ENCODE measurements at places on chromosomes 4 and X.
A peak's percentile ranks its signal among the peaks of the same experiment; 100 is the strongest.

GRCh38 chr4:154838694-154839093 lies 57.6 kb downstream of the RBM46 start:
- DNase-seq: no peak

DNA sequence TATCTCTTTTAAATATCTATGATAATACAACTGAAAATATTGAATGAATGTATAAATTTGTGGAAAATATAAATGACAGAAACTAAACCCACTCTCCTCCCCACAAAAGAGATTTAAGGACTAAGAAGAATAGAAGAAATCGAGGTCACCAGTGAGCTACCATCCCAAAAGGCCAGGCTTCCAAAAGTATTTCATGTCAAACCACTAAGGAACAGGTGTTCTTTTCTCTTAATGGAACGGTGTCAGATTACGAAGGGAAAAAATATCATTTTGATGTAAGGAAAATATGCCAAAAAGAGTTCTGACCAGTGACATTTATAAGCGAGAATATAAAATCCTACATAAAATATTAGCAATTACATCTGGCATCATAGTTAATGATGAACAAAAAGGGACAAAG lies 13.6 kb upstream of the TCEAL4 start:
- no peak for DNase-seq

- no peak for DNase-seq
These were observed 4.5 kb upstream of the SH3TC1 start for GRCh38 chr4:8194306-8195242.

DNA sequence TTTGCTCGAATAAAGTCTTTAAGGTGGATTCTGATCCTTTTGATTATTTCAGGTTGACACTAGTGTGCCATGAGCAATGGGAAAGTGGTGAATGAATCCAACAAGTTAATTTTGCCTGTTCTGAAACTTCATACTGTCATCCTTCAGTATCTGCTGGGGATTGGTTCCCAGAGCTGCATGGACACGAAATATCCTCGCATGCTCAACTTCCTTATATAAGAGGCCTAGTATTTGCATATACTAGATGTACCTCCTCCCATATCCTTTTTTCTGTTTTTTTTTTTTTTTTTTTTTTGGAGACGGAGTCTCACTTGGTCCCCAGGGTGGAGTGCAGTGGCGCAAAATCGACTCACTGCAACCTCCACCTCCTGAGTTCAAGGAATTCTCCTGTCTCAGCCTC lies 23.0 kb upstream of the PDS5A start:
- DNase-seq: peak; percentile 48

- DNase-seq: no peak
These were observed 59.4 kb upstream of the ARSJ start for GRCh38 chr4:114038762-114039387.

- no peak for DNase-seq
These were observed 101.5 kb upstream of the STX18 start for GRCh38 chr4:4643306-4643705.

DNA sequence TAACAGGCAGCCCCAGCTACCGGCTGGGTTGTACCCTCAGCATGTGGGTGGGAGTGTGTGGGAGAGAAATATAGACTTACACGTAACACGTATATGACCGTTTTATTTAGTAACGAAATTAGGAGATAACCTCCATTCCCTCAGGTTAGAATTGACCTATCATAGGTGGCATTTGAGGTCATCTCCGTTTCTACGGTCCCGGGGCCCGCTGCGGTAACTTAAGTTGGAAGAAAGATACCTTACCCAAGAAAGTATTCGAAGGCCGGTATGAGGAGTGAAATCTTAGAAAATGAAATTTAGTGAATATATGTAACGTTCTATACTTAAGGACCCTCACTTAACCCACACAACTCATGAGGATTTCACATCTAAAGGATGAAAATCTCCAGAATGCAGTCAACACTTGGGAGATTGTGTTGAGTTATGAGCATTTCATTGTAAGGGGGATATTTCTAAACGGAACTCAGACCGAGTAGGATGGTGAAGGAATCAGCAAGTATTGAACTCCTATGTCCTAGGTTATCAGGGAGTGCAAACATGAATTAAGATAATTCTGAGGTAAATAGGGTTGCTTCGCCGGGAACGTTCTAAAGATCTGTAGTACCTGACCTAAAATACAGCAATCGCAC lies 891 bp downstream of the CISD2 start:
- peak; percentile 39 for DNase-seq

- no peak for DNase-seq
These were observed 19.2 kb downstream of the SH3RF1 start for GRCh38 chr4:169251291-169252235.

- DNase-seq: no peak
These were observed 133.8 kb upstream of the NKX1-1 start for GRCh38 chr4:1539859-1540600.

- DNase-seq: no peak
These were observed 55.9 kb downstream of the MID1 start for GRCh38 chrX:10564484-10564883.

- no peak for DNase-seq
These were observed 20.0 kb downstream of the TMEM154 start for GRCh38 chr4:152659806-152660205.

GRCh38 chr4:142728233-142728632 lies 117.9 kb downstream of the INPP4B start:
- no peak for DNase-seq

GRCh38 chrX:150018931-150019361 lies 80.7 kb upstream of the EOLA2 start:
- peak; percentile 42 for DNase-seq

GRCh38 chr4:95379633-95380032 lies 169.1 kb downstream of the UNC5C start:
- no peak for DNase-seq

- no peak for DNase-seq
These were observed 25.6 kb upstream of the CRMP1 start for GRCh38 chr4:5918331-5918985.

DNA sequence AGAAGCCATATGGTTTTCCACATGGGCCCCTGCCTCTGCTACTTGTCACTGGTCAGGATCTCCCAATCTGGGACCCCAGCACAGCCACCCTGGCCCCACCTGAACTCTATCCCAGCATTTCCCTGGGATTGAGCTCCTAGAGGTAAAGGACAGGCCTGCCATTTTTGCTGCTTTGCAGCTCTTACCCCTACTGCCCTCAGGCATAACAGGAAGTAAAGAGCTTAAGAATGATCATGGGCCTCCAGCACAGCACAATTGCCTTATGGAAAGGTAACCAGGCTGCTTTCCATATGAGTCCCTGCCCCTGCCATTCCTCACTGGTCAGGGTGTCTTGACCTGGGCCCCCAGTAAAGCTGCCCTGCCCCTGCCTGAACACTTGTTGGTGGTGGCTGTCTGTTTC lies 254.9 kb upstream of the ZCCHC13 start:
- no peak for DNase-seq

DNA sequence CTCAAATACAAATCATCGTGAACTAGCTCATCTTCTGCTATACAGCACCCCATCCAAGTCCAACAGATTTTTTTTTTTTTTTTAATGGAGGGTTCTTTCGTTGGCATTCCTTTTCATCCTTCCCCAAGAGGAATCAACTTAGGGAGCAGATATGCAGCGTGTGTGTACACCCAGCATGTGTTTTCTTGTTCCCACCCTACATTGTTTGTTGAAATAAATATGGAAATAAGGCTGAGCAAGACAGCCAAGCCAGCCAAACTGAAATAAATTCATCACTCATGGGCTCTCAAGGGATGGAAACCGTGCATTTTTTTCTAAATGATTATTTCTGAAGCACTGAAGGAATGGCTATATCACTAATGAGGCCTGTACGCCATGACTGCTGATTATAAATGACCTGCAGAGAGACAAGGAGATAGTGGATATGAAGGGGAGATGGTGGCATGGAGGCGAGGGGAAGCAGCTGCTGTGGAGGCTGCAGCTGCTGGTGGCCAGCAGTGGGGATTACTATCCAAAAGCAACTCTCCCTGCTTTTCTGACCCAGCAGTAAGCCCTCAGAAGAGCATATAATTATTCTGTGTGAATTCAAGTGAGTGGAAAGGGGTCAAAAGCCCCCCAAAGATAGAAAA lies 173.9 kb downstream of the MGST2 start:
- no peak for DNase-seq

GRCh38 chr4:185713272-185713671 lies 98.7 kb downstream of the SORBS2 start:
- no peak for DNase-seq

- DNase-seq: no peak
These were observed 1.2 kb upstream of the TADA2B start for GRCh38 chr4:7041801-7042502.

DNA sequence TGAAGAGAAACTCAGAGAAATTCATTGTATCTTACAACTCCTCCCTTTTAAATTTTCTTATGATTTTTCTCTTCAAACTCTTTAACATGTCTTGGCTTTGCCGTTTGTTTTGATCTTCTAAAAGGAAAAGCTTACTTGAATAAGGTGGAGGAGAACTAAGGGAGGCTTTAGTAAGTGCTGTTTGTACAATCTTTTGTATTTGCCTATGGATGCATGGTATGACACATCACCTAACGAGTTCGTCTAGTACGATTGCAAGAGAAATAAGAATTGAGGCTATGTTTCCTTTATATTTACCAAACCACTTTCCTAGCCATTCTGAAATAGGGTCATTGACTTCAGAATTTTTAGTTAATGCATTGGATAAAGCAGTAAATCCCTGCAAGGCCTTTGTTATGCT lies 8.4 kb upstream of the BST1 start:
- no peak for DNase-seq

DNA sequence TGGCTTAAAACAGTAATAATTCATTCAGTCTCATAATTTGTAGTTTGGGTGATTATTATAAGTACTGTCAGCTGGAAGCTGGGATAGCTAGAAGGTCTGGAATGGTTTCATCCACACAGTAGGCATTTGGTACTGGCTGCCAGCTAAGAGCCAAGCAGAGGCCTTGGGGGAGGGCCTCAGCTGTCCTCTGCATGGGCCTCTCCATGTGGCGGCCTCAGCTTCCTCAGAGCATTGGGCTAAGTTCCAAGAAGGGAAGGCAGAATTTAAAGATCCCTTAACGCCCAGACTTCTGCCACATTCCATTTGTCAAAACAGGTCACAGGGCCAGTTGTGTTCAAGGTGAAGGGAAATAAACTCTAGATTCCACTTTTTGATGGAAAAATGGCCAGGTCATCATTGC lies 93.3 kb downstream of the NEUROG2 start:
- DNase-seq: no peak

DNA sequence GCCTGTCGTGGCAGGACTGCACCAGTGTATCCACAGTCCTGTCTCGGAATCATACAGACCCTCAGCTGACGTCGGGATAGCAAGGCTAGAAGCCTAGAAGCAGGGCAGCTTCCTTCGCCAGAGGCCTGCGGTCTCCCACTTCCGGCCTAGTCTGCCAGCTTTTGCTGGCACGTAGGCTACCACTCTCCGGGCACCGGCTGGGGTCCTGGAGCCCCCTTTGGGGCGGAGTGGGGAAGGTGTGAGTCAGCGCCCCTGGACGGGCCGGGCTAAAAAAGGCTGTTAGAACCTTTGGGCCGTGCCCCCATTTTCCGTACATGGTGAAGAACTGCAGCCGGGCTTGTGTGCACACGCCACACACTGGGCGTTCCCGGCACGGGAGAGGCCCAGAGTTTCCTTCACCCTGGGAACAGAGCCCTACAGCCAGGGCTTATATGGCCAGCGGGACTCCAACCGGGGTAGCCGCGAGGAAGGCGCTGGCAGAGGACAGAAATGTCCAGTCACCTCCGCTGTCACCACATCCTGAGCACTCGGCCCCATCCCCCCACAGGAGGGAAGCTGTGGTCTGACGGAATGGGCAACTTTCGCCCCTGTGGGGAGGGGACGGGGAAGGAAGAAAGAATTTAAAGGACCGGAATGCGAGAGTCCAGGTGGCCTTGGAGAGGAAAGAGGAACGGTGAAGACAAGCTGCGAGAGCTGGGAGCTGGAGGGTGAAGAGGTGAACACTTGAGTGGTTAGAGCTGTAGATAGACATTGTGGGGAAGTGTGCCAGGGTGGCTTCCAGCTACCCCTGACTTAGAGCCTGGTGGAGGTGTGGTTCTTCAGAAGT lies 4.6 kb downstream of the MAGIX start:
- peak; percentile 62 for DNase-seq

- no peak for DNase-seq
These were observed 100.2 kb upstream of the USP38 start for GRCh38 chr4:143084566-143084965.

DNA sequence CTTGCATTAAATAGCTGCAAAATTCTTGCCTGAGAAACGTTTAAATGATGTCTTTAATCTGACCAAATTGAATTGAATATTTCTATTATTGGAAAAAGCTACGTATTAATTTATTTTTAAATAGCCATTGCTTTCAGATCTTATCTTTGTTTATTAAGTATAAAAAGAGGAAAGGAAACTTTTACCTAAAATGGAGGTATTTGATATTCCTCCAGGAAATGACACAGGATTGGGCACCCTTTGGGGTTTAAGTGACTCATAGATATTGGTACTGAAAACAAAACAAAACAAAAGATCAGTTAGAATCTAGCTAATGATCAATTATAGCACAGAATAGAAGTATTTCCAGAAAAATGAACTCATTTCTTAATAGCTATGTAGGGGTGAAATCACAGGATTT lies 34.1 kb downstream of the PLS3 start:
- no peak for DNase-seq

- no peak for DNase-seq
These were observed 876.4 kb upstream of the SLIT2 start for GRCh38 chr4:19375136-19375804.

DNA sequence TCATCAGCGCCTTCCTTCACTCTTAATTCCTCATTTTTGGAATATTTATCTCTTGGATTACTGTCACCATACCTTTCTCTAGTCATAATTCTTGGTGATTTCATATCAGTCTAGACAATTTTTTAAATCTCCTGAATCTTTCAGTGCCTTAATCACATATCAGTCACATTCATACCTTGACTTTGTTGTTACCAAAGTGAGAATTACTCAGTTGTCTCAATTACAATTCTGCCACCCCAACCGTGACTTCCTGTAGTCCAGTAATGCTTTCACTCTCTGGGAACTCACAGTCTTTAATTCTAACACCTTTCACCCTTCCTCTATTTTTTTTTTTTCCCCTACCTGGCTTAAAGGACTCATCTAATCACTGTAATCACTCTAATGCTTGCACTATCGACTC lies 1275.3 kb upstream of the TENM3 start:
- DNase-seq: no peak

- DNase-seq: no peak
These were observed 296.2 kb upstream of the FAT1 start for GRCh38 chr4:187019896-187020295.

- no peak for DNase-seq
These were observed 3.3 kb downstream of the GASK1B start for GRCh38 chr4:158169506-158169905.

DNA sequence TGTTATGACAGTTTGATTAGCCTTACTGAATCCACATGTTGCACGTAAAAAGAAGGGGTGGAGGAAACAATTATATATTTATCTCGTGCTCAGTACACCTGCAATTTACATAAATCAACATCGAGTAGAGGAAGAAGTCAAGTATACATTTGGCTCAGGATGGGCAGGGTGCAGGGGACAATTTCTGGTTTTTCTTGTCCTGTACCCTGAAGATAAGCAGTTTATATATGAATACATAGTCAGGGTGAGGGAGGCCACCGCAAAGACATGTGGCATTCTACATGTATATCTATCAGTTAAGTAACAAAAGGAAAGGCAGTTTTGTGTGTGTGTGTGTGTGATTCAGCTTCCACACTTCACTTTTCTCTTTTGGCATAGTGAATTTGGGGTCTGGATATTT lies 11.1 kb upstream of the EREG start:
- DNase-seq: no peak

- DNase-seq: peak; percentile 23
These were observed 10.1 kb upstream of the FGG start for GRCh38 chr4:154622598-154622997.
